Activated CD8-positive, alpha-beta memory T cell treated with anti-CD3 and anti-CD28 coated beads, Interleukin-2, amount 50 U/mL, for 4 hours (primary cell): ENCODE measurements at places on chromosomes 5 and 9.

- no peak for DNase-seq
Measured at GRCh38 chr5:67181648-67182221, 14.9 kb downstream of the CD180 start.

DNA sequence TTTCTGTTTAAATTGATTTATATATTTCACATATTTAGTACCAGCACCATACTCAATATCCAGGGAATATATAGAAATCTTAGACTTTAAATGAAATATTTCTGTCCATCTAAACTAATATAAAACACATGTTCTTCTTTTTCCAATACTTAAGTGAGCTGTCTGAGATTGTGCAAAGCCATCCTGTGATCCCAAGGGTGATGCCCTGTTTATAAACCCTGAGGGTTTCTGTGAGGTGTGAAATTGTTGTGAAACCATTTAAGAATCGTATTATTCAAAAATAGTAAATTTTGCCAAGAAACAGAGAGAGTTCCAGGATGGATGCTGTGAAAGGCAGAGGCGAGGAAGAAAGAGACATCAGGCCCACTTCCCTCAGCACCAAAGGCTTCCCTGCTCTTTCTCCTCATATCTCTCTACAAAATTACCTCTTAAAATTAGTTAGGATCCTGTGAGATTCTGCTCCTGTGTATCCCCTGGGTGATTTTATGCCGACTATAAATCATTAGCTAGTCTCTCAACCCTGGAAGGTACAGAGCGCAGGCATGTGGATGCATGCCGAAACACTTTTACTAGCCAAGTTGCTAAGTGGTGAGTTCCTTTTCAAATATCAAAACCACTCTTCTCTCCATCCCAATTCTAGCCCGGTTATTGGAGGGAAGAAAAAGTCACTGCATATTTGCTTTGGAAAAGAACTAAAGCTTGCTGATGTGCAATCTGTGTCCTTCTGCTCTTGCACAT is 183.0 kb downstream of the GLIS3 start:
- DNase-seq: no peak

GRCh38 chr9:9951556-9952160 is 661.1 kb downstream of the PTPRD start:
- DNase-seq: no peak

- no peak for DNase-seq
Measured at GRCh38 chr5:142644640-142645361, 41.1 kb downstream of the FGF1 start.

- DNase-seq: peak; percentile 31
Measured at GRCh38 chr5:39073767-39074016, 507 bp downstream of the RICTOR start.

- DNase-seq: no peak
Measured at GRCh38 chr9:86318187-86318586, 35.8 kb upstream of the ISCA1 start.
